SW480 (cell line): ENCODE measurements at places on chromosomes 11 and 22.
A peak's percentile ranks its signal among the peaks of the same experiment; 100 is the strongest.

- DNase-seq: no peak
Observed at GRCh38 chr11:43913829-43914380, 28.5 kb upstream of the C11orf96 start.

DNA sequence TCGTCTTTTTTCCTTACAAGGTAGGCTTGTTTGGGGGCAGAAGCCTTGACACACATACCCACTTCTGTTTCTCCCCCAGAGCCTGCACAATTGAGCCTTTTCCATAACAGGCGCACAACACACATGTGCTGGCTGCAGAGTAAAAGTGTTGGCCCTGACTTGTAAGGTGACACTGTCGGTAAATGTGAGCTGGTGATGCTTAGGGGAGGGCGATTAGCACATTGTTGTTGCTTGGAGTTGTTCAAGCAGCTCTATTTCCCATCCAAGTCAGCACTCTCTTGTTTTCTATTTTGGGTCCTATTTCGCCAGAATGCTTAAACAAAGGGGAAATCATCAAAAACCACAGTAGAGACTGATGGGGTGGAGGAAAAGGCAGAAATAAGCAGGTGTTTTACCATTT, 51.9 kb upstream of the PTPRJ start:
- DNase-seq: no peak

GRCh38 chr22:19463491-19464469, 15.2 kb downstream of the UFD1 start:
- no peak for DNase-seq

DNA sequence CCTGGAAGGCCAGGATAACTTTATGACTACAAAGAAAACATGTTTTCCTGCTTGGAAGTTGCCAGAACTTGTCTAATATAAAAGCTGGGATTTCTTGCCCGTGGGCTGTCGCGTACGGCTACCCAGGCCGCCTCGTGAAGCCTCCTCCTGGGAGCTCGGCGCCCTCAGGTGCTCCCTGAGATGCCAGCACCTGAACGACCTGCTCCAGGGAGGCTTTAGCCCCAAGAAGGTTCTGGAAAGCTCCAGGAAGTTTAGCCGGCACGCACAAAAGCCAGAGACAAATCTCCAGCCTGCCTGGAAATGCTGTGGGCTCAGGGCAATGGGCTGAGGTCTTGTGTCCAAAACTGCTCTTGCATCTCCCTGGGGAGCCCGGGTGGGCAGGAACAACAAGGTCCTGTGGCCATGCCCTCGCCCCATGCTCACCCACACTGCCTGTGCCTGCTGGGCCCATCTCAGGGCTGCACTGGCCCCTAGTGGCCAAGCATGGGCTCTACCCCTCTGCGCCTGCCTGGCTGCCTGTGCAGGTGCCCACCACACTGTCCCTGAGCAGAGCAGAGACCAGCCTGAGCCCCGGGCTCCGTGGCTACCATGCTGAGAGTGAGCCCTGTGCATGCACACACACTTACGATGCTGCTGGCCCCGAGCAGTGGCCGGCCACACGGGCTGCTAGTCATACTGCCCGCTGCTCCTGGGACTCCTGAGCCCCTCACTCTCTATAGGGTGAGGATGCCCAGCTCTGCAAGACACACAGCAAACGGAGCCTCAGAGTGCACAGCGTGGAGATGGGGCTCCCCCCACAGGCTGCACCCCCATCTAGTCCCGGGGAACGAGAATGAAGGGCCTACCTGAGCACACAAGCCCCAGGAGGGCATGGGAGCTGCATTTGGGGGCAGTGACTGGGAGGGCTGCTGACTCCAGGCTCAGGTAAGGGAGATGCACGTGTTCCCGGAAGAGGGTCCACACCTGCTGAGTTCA, 4.9 kb upstream of the CELSR1 start:
- peak; percentile 76 for DNase-seq

GRCh38 chr22:36334081-36334820, 53.5 kb downstream of the MYH9 start:
- no peak for DNase-seq

GRCh38 chr22:33971561-33971961, 51.3 kb upstream of the LARGE1 start:
- peak; percentile 90 for DNase-seq

GRCh38 chr11:9722893-9723292, 59.0 kb downstream of the SWAP70 start:
- DNase-seq: no peak

- no peak for DNase-seq
Observed at GRCh38 chr11:46105926-46106325, 15.3 kb downstream of the PHF21A start.

- DNase-seq: no peak
Observed at GRCh38 chr11:82719361-82720105, 14.1 kb downstream of the FAM181B start.
